ENCODE measurements at places on chromosomes 2 and 18.
A peak's percentile ranks its signal among the peaks of the same experiment; 100 is the strongest.

DNA sequence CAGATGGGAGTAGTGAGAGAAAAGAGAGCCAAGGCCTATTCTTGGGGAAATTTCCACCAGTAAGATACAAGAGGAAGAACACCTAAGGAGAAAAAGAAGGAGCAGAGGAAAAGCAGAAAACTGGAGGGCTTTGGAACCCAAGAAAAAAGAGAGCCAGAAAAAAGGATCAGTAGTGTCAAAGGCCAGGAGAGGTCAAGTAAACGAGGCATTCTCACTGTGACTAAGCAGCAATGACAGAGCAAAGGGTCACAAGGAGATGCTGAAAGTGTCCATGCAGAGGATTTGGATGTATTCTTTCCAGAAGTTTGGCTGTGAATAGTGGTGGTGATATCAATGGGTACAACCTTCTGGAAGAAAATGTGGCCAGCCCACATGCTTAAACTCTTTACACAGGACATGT lies 109.5 kb downstream of the DYNAP start:
- DNase-seq, result no peak

GRCh38 chr2:74540291-74540690 lies 10.6 kb downstream of the HTRA2 start:
- no peak for DNase-seq

GRCh38 chr2:3611589-3611988 lies 16.7 kb downstream of the COLEC11 start:
- DNase-seq, result no peak

- DNase-seq, result peak; percentile 57
Measured at GRCh38 chr2:119149611-119150010, 8.9 kb downstream of the C1QL2 start.

DNA sequence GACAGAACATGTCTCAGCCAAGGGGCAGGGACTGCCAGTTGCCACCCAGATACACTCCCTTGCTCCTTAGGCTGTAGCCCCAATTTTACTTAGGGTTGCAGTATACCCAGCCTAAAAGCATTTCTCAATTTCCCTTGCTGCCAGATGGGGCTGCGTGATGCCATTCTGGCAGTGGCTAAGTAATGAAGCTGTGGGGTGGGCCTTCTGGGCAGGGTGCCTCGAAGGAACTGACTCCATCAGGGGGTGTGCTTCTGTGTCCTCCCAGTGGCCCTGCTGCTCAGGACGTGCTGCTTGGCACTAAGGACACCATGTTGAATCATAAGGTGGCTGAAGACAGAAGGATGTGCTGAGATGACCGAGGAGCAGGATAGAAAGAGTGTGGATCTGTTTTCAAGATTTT lies 74.2 kb downstream of the VWA3B start:
- no peak for DNase-seq

- DNase-seq, result peak; percentile 51
Measured at GRCh38 chr18:59697236-59697932, at the start of gene CCBE1. TSS of gene CCBE1 (minus strand) at chr18:59697423.

- no peak for DNase-seq
Measured at GRCh38 chr2:15348045-15348444, 213.1 kb downstream of the NBAS start.
